ENCODE measurements at places on chromosomes 2 and 18.

DNA sequence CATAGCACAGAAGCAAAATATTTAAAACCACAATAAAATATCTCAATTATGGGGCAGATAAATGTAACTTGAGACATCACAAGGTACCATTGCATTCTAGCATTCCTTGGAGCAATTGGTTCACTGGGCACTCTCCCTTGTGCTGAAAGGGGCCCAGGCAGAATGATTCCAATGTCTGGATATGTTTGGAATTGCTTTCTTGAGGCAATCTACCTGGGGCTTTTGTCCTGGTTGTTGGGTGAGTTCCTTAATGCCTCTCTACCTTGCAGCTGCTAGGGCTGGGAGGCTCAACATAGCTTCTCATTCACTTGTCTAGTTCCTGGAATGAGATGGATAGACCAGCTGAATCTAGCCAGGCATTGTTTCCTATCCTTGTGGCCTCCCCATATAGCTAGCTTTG is 539.6 kb upstream of the FSHR start:
- no peak for DNase-seq

DNA sequence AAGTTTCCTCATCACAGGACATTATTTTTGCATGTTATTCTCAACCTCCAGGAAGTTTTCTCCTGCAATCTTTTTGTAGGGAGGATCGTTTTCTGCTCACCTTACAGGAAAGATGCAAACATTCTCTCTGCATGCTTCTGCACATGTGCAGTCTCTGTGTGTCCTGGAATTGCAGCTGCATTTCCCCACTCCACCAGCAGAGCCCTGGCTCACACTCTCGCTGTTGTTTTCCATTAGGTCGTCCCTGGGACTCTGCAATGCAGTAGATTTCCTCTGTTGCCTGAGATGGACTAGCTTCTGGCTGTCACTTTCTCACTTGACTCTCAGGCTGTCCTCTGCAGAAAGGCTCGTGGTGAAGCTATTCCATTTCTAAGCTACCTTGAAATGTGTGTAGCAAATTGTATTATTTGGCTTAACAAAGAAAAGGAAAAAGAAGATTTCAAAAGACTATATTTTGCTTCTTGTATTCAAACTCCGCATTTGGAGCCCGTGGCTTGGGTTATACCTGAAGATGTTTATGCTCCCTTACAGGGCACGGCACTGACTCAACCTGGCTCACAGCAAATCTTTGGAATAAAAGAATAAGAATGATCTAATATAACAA is 346.7 kb downstream of the RAD51AP2 start:
- no peak for DNase-seq

DNA sequence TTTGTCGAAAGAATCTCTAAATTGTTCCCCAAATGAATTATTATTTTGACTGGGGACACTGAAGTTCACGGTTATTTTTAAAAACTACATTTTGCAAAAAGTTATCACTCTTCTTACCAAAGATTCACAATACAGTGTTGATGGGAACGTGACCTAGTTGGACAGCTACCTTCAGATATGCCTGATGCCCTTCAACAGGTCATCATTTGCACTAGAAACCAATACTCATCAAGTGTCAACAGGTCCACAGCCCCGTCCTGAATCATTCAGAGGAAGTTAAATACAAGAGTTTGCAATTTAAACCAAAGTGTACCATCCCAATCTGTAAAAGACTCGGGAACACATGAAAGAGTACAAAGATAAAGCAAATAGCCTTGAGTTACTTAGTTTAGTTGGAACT is 28.3 kb downstream of the BCL2 start:
- DNase-seq: no peak

GRCh38 chr2:179338681-179339080 is 74.0 kb upstream of the SESTD1 start:
- no peak for DNase-seq

- DNase-seq: no peak
Measured at GRCh38 chr18:44508474-44508873, 172.2 kb upstream of the SETBP1 start.

- DNase-seq: no peak
Measured at GRCh38 chr18:42915299-42915698, 200.2 kb downstream of the RIT2 start.

GRCh38 chr2:165633431-165633830 is 160.6 kb downstream of the GALNT3 start:
- DNase-seq: no peak

- no peak for DNase-seq
Measured at GRCh38 chr2:136238286-136239078, 120.5 kb upstream of the CXCR4 start.

DNA sequence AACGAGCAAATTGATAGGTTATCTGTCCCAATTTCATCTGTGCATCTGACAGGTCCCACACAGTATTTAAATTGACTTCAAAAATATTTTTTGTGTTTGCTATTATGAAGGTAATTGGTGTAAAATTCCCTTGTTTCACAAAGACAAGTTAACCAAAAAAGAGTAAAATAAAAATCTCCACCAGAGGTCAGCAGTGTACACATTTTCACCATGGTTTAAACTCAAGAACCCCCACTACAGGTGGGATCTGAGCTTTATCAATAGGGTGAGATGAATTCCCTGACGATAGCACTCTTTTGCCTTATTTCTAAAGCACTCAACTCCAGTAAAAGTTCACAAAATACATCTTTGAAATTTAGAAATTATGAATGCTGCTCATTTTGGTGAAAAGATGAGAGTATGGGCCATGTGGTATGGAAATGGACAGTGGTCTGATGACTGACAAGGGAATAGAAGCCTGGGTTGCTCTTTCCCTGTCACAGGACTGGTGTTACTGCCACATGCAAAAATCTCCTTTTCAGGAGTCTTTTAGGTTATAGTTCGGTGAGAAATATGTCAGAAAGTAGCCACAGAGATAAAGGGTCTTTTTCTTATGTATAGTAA is 68.0 kb downstream of the SERPINB8 start:
- no peak for DNase-seq

GRCh38 chr2:159892990-159893810 is 95.2 kb upstream of the CD302 start:
- DNase-seq: no peak

DNA sequence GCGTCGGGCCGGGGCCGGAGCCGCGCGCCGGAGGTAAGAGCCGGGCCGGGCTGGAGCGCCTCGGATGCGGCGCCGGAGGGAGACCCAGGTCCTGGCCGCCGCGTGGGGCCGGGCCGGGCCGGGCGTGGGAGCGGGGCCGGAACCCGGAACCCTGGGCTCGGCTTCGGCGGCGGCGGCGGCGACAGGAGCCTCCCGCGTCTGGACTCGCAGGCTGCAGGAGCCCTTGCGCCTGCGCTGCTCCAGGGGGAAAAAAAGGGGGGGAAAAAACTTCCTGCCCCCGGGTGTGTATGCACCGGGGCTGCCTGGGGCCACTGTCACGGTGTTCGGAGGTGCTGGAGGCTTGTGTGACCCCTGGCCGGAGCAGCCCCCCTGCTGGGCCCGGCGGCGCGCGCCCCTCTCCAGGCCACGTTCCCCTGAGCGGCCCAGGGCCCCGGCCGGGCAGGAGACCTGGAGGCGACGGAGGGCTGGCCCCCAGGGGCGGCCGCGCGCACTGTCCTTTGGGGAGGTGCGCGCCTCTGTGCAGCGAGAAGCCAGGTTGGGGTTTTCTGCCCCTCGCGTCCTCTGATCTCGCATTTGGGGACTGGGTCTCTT is 864 bp downstream of the KLHL29 start:
- DNase-seq: no peak

DNA sequence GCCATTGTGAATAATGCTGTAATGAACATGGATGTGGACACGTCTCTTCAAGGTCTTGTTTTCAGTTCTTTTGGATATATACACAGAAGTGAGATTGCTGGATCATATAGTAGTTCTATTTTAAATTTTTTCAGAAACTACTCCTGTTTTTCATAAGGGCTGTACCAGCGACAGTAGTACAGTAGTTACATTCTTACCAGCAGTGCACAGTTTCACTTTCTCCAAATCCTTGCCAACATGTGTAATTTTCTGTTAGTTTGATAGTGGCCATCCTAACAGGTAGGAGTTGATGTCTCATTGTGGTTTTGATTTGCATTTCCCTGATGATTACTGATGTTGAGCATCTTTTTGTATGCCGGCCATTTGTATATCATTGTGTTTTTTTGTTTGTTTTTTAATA is 81.7 kb downstream of the EPC2 start:
- DNase-seq: no peak

GRCh38 chr2:63057249-63058143 is 6.9 kb downstream of the OTX1 start:
- no peak for DNase-seq

- DNase-seq: no peak
Measured at GRCh38 chr18:77255426-77256105, 5.9 kb downstream of the GALR1 start.

DNA sequence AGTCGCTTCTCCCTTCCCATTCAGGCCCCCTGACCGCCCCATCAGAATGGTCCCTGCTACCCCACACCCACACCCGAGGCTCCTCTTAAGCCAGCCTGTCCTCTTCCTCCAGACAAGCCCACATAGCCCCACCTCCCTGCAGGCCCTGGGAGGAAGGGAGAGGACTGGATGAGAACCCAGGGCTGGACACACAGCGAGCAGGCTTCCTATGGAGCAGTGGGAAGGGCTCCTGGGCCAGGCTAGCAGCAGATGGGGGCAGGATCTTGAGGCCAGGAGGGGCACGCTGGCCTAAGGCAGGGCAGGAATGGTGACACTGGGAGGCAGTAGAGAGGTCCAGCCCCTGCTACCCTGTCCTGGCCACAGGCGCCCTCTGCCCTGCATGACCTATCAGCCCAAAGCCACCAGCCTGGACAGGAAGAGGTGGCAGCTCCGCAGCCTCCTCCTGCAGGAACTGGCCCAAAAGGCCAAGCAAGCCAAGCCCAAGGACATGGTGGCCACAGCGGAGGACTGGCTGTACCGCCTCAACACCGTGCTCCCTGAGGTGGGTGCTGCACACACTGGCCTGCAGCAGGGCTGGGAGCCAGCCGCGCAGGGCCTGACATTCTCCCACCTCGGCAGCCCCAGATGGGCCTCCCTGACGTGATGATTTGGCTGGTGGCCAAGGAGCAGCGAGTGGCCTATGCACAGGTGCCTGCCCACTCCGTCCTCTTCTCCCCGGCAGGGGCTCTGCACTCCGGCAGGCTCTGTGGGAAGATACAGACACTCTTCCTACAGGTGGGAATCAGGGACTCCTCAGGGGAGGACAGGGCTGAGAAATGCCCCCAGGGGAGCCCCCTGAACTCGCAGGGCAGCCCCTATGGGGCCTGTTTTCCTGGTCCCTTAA is 43.3 kb downstream of the FER1L5 start:
- DNase-seq: no peak

DNA sequence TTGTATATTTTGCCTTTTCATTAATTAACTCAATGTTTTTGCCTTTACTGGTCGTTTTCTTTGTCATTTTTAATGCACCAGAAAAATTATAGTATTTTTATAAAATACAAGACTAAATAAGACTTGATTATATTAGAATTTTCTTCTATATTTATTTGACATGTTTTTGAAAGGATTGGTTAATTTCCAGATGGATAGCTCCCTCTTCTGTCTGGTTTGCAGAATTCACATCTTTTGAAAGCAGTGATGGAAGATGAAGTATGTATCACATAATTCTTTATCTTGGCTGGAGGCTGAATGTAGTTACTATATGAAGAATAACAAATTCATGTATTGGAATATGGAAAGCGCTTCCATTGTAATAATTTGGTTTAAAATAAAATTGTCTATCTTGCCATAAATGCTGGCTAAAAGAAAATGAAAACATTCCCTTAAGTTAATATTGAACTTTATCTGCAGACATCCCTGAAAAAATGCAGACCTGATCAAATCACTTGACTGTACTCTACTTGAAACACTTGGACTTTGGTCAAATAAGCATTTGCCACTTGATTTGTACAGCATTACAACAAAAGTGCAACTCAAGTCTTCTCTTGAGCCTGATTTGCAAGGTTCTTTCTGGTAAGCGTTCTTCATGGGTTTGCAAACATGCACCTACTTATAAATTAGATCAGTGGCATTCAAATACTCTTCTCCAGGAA is 86.3 kb upstream of the EFEMP1 start:
- no peak for DNase-seq

DNA sequence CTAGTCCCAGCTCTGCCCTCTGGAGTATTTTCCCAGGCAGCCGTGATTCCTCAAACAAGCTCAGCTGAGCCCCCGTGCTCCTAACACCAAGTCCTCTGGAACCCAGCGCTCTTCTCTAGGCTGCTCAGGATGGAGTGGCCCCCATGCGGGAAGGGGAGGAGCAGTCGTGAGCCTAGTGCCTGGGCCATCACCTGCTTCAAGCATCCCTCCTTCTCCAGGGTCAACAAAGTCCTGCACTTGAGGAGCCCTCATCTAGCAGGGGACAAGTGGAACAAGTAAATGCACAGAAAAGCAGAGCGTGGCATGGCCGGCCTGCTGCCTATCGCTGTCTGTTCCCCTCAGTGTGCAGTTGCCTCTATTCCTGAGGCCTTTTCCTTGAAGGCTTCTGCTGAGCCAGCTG is 168.6 kb downstream of the INHBB start:
- no peak for DNase-seq

DNA sequence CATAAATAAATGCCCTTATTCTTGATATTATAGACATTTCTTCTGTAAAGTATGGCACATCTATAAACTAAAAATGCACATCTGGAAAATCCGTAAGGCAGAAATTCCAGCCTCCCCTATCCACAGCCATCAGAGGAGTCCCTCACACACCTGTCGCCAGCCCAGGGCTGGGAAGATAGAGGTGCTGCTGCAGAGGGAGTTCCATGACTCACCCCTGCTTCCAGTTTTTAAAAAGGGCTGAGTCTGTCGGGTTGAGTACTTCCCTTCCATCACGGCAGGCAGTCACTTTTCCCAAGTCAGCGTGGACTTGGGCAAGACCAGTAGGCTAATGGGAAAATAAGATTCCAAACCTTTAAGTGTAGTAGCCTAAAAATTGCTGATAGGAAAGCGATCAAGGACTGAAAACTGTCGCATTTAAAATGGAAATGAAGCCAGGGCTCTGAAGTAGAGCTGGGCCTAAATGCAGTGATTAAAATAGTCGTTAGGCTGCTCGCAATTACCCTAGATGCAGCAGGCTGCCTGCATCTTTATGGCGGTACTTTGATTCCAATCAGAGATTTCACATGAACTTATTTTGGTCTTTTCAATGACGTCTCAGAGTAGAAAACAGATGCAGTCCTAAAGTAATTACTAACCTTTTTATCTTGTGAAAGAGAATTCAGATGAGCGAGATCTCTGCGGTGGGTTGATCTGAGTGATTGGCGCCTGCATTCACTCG is 280.5 kb downstream of the AGAP1 start:
- no peak for DNase-seq

Data from head of caudate nucleus (tissue), 42 donors.